Left colon (tissue), 2 donors: ENCODE measurements at places on chromosomes 4 and X. TPM values are rescaled to one million over a fixed set of nuclear protein-coding genes. Genes with fewer than 3 reads are reported as not detected.

DNA sequence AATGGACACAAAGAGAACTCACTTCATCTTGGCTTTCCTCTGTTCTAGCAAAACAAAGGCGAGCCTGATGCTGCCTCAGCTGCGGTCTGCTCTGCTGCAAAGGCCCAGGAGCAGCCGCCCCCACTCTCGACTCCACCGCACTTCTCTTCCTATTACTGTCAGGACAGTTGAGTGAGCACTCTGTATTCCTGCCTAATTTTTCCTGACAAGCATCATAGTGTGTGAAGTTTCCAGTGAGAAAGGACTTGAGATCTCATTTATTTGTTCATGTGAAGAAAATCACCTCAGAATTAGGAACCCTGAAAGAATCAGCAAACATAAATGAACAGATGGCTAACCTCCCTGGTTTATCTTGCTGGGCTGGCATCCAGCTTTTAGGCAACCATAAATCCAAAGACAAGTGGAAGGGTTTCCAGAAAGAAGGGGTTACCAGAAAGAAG, 15.6 kb downstream of the SCARB2 start:
- DNase-seq, result peak; percentile 61

GRCh38 chrX:1205681-1206611, 6.5 kb downstream of the CRLF2 start:
- peak; percentile 16 for DNase-seq

GRCh38 chr4:17232566-17233253, 279.2 kb downstream of the QDPR start:
- no peak for DNase-seq

GRCh38 chr4:98564852-98565251, 93.6 kb downstream of the TSPAN5 start:
- DNase-seq, result no peak

Gene SMIM31
- total RNA-seq, result 31.9 TPM

Gene KLHL8
- 22.5 TPM for total RNA-seq

DNA sequence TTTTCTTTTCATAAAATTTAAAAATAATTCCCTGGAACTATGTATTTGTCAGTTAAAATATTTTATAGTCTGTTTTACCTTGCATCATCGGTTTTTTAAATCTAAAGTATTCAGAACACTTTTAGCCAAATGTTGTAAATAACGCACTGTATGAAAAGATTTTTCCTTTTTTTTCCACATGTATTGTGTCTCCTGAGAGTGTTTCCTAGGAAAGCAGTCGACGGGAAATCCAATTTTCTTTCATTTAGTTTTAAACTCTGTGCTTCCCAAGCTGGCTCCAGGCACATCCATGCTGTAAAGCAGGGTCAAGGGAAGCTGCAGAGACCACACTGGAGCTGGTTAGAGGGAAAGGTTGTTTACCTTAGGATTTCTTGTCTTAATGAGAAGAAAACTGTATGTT, 1724.3 kb upstream of the TENM3 start:
- DNase-seq, result no peak

Gene RASSF6
- 36.2 TPM for total RNA-seq

Gene SASH3
- 1.3 TPM for total RNA-seq

- no peak for DNase-seq
Measured at GRCh38 chr4:174505007-174505406, 17.3 kb downstream of the HPGD start.

Gene RAP1GDS1
- total RNA-seq, result 36.2 TPM

GRCh38 chr4:164952551-164952950, 24.9 kb downstream of the TRIM61 start:
- no peak for DNase-seq

- no peak for DNase-seq
Measured at GRCh38 chrX:20362268-20363267, 95.9 kb upstream of the RPS6KA3 start.

GRCh38 chrX:124217304-124218251, 114.9 kb upstream of the TEX13D start:
- no peak for DNase-seq

GRCh38 chr4:186939226-186939625, 215.6 kb upstream of the FAT1 start:
- no peak for DNase-seq

Gene ZXDA
- 4.4 TPM for total RNA-seq

DNA sequence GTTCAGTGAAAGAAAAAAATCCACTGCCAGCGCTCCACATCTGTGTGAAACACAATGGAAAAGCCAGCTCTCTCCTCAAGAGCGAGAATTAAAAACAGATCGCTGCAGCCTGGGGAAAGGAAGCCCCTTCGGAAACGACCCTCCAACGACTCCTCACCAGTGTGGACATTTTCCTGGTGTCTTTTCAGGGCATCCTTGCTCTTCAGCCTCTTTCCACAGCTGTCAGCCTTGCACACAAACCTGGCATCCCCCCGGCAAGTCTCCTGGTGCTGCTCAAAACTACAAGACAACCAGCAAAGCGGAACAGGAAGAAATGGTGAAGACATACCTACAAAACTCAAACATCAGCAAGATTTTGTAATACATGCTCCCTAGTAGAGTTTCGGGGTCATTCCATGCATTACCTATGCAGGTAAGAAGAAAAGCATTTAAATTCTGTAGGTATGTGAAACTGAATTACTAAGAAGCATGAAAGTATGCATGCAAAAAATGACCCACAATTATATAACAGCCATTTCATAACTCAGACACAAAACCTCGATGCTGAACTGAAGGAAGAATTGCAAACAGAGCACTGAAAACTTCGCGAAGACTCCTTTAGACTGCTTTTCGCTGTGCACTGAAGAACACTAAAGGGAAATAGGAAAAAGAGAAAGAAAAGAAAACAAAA, 106.1 kb downstream of the PRDM5 start:
- no peak for DNase-seq

GRCh38 chrX:120790118-120790517, 85.5 kb downstream of the CT47B1 start:
- no peak for DNase-seq

Gene ERAS
- total RNA-seq, result not detected

GRCh38 chr4:124334119-124334518, 378.4 kb downstream of the ANKRD50 start:
- no peak for DNase-seq

- no peak for DNase-seq
Measured at GRCh38 chrX:31132821-31133241, 61.0 kb upstream of the FTHL17 start.

Gene ELK1
- total RNA-seq, result 26.9 TPM

DNA sequence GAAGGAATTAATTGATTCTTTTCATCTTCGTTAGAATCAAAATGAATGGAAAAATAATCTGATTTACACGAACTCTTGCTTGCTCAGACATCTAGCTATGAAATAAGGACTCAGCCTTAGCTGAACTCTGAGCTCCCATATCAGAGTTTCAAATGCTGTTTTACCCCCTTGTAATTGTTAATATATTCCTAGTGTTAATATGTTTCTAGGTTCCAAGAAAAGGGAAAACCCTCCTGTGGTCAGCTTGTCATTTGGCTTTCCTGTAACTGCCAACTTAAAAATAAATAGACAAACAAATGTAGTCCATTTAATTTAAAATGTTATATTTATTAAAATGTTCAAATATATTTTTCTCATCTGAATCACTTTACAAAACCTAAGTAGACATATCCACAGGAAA, 432.1 kb downstream of the ARHGAP24 start:
- DNase-seq, result no peak

DNA sequence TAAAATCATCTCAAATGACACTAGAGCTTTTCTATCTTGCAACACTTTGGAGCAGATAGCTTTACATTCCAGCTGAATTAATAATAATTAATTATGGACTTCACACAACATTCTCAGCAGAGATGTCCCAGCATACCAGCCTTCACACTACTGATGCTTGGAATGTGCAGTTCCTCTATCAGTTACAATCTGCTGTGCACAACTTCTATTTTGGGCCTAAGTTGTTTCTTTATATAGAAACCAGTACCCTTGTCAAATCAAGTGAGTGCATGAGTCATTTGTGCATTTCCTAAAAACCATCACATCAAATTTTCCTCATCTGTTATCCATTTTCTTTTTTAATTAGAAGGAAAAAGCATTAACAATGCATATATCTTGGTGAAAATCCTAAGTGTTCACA, 8.8 kb upstream of the RASL11B start:
- DNase-seq, result no peak

DNA sequence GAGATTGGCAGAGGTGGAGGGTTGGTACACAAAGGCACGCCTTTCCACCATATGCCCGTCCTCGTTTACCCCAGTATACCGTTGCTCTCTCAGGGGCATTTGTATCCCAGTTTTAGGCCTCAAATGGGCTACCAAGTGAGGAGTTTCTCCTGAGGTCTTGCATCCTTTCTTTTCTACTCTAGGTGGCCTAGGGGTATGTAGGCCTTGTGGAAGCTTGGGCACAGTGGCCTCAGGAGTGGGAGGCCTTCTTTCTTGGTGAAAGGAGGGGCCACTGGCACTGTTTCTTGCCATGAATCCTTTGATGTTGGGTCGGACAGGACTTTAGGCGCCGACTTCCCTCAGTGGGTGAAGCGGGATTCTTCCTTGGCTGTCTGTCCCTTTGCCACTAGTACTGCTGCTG, 15.3 kb upstream of the MAGIX start:
- no peak for DNase-seq

DNA sequence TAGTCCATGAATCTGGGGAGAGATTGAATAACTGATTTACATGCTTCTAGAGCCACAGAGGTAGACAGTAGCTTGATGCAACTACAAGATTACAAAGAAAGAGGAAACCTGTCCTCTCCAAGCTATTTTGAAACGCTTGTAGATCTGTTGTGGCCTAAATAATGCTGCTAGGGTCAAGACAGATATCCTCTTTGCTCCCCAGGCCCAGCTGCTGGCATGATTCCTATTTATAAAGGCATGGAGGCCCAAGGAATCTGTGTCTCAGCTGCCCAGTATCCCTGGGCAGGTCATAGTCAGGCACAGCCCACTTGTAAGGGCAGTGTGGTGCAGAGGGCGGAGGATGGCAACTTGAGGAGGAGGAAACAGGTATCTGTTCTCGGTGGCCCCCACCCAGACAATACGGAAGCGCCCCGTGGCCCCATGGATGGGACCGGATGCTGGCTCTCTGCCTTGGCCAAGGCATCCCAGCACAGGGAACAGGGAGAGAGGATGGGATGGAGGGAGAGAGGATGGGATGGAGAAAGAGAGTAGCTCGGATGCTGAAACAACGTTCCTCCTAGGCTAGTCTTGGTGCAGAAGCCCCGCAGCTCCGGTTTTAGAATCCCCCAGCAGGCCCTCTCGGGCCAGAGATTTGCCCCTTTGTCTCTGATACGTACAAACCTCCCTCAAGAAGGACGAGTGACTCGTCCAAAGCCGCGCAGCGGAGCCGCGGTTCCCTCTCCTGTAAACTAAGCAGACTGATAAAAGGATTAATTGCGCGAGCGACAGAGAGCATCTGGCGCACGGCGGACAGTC, 767 bp upstream of the SMIM20 start:
- peak; percentile 74 for DNase-seq

DNA sequence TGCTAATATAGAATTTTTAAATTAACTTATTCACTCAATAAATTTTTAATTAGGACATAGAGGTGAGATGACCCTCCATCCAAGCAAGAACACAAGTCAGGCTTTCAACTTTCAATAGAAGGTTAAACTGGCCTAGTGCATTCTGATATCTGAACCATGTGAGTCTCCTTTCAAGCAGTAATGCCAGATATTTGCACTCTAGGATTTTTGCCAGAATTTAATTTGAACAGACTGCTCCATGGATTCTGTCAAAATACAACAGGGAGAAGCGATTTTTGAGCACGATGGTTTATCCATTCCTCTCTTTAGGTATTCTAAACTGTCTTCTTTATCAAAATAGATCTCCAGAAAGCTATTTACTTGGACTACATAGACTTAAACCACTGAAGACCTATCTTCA, 72.0 kb upstream of the DCLK2 start:
- no peak for DNase-seq

DNA sequence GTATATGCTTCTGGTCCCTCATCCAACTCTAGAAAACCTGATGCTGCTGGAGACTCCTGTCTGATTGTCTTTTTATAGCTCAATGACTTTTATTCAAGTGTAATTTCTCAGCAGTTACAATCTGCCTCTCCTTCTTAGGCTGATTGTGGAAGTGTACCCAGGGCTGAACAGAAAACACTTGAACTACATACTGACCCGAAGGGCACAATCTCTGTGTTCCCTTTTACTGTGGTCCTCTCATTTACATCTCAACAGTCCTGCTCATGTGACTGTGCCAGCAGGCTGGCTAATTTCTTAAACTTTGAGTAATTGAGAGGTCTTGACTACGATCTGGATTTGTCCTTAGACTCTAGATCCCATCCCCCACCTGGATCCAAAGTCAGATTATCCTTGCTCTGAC, 863.4 kb downstream of the PDHA2 start:
- no peak for DNase-seq

Gene HSD17B10
- 74.2 TPM for total RNA-seq

GRCh38 chrX:53004038-53004437, 44.6 kb upstream of the GPR173 start:
- DNase-seq, result no peak

DNA sequence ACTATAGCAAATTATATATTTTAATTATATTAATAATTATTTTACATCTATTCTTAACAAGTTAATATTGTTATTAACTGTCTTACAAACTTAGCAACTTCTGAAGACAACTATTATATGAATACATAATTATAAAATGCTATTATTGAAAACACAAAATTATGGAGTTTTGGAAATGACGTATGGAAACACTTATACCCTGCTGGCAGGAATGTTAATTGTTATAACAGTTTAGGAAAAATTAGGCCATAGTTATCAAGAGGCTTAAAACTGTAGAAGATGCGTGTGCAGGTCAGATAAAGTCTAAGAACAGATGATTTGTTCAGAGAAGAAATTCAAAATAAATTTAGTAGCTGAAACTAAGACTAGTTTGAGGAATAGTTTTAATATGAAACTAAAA, 211.7 kb downstream of the FAT4 start:
- DNase-seq, result no peak

- no peak for DNase-seq
Measured at GRCh38 chrX:133916984-133917722, 68.2 kb downstream of the GPC3 start.

GRCh38 chr4:38983787-38984598, 48.2 kb downstream of the TMEM156 start:
- DNase-seq, result no peak

Gene CPXCR1
- total RNA-seq, result not detected

- no peak for DNase-seq
Measured at GRCh38 chr4:123113155-123113554, 190.8 kb upstream of the NUDT6 start.

Gene TCEAL9
- 28.4 TPM for total RNA-seq

GRCh38 chr4:47462799-47463234, 685 bp downstream of the COMMD8 start:
- no peak for DNase-seq

Gene PLXNB3
- total RNA-seq, result 5.4 TPM

Gene MTNR1A
- total RNA-seq, result 5.8 TPM

- peak; percentile 24 for DNase-seq
Measured at GRCh38 chrX:103211012-103211715, 3.7 kb upstream of the BEX4 start.

GRCh38 chr4:113882668-113883067, 96.8 kb downstream of the ARSJ start:
- DNase-seq, result no peak

GRCh38 chrX:22086003-22086402, 53.9 kb downstream of the PHEX start:
- DNase-seq, result no peak
